BJ (cell line): ENCODE measurements at places on chromosomes 6 and 20. TPM values are rescaled to one million over a fixed set of nuclear protein-coding genes. Genes with fewer than 3 reads are reported as not detected.

Gene FAM209A
- 0.09 and 0.11 TPM in 2 replicates for polyA plus RNA-seq

Gene RALGAPB
- polyA plus RNA-seq, result 14.8 and 24.3 TPM in 2 replicates

Gene GCNT2
- 0.04 and 0.11 TPM in 2 replicates for polyA plus RNA-seq

Gene PKIB
- polyA plus RNA-seq, result not detected in 2 replicates

Gene CLDN20
- polyA plus RNA-seq, result not detected in 2 replicates

Gene NKAIN4
- not detected in 2 replicates for polyA plus RNA-seq

Gene MLN
- polyA plus RNA-seq, result not detected in 2 replicates

Gene IL17A
- polyA plus RNA-seq, result not detected in 2 replicates

Gene FERMT1
- polyA plus RNA-seq, result 0.53 and 1.1 TPM in 2 replicates

Gene SLC25A27
- 1.6 and 3.9 TPM in 2 replicates for polyA plus RNA-seq

- no peak for DNase-seq
These were observed 30.1 kb downstream of the RIMS4 start for GRCh38 chr20:44780226-44780625.

GRCh38 chr20:20020908-20021307, 3.7 kb downstream of the NAA20 start:
- no peak for DNase-seq

GRCh38 chr6:113048741-113049140, 701.6 kb downstream of the RFPL4B start:
- no peak for DNase-seq

DNA sequence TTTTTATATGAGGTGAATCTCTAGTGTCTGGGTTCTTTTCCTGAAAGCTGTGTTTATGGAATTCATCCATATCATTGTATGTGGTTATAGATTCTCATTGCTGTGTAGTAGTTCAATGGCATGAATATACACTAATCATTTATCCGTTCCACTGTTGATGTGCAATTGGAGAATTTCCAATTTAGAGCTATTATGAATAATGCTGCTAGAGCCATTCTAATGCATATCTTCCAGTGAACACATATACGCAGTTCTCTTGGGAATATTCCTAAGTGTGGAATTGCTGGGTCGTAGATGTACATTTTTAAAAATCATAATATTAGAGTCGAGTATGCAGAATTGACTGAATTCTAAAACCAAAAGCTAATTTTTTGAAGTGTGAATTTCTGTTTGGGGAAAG, 327.5 kb upstream of the JAG1 start:
- DNase-seq, result no peak

DNA sequence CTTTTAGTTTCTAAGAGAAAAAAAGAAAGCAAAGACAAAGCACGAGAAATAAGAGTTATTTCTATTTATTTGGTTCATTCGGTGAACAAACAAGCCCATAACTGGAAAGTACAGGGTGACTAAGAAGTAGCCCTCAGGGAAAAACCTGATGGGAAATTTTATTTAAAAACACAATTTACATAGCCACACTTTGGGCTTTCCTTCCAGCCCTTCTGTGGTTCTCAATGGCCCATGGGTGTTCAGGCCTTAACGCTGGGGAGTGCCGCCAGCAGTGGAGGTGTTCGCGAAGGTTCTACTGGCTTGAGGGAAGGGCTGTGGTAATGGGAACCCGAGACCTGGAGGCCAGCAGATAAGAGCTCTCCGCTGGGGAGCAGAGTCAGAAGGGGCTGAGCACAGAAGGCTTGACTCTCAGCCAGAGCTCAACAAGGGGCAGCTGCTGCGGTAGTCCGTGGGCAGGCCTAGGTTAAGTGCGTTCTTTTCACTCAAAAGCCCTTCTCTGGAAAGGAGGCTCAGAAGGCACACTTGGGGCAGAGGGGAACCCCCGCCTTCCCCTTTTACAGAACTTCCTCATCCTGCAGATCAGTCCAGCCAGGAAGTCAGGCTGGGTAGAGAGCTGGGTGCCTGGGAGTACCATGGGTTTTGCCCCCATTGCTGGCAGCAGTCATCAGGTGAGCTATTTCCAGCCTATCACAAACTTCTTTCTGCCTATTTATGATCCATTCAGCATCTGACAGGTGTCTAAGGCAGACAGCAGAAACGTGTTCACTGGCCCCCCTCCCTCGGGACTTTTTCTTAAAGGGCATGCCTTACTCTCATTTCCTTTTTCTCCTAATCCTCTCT, 8.8 kb upstream of the CD83 start:
- DNase-seq, result no peak

GRCh38 chr6:36570264-36570663, 23.0 kb upstream of the STK38 start:
- DNase-seq, result no peak

DNA sequence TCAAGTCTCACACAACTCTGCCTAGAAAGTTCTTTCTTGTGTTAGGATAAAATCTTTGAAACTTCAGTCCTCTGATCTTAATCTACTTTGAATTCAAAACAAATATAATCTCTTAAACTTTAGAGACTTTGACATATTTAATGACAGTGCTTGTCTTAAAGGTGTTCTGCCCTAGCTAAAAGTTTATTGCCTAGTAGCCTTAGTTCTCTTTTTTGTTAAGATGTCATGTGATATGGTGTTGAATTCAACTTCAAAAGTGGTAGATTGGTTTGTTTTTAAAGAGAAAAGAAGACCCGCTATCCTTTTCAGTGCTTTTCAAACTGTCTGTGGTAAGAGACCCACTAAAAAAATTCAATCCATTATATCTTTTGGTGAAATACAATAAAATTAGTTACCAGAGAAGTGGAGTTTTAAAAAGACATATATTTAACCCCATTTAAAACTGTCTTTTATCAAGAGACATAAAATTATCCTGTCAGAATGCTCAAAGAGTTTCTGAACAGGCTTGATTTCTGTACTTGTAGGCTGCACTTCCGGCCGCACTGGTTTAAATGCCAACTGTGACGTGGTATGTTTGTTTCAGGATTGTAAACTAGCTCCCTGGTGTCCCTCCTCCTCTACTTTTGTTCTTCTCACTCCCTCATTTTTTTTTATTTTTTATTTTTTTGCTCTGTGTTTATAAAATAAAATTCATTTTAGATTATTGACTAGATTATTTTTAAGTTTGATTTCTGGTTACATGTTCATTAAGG, 76.5 kb downstream of the QKI start:
- no peak for DNase-seq

DNA sequence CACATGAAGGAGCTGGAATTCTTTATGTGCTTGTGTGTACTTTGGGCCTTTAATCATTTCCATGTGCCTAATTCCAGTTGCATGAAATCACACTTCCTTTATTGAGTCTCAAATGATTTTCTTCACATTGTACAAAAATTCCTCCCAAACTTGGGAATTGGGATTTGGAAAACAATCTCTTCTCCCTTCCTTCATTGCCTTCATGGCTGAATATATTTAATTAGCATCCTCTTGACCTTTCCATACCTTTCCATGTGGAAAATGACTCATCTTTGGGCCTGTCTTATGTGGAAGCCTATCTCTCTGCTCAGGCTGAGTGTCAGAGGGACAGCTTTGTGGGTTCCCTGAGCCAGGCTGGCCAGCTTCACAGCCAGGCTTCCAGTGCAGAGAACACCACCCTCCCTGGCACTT, 33.0 kb upstream of the CDH4 start:
- peak; percentile 51 for DNase-seq

DNA sequence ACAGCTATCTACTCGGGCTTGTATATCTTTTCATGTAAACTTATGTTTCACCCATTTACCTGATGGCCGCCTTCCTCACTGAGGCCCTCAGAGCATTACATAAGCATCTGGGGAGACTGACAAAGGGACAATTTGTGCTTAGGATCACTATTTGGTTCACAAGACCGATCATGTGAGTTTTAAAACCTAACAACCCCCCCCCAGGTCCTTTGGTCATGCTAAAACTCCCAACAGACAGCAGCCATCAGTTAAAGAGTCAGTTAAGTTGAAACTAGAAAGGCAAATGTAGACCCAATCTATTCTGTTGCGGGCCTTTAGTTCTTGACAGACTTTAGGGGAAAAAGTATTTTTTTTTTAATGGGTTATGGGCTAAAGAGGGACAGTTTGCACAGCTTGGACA, 205.0 kb upstream of the RNF24 start:
- no peak for DNase-seq

DNA sequence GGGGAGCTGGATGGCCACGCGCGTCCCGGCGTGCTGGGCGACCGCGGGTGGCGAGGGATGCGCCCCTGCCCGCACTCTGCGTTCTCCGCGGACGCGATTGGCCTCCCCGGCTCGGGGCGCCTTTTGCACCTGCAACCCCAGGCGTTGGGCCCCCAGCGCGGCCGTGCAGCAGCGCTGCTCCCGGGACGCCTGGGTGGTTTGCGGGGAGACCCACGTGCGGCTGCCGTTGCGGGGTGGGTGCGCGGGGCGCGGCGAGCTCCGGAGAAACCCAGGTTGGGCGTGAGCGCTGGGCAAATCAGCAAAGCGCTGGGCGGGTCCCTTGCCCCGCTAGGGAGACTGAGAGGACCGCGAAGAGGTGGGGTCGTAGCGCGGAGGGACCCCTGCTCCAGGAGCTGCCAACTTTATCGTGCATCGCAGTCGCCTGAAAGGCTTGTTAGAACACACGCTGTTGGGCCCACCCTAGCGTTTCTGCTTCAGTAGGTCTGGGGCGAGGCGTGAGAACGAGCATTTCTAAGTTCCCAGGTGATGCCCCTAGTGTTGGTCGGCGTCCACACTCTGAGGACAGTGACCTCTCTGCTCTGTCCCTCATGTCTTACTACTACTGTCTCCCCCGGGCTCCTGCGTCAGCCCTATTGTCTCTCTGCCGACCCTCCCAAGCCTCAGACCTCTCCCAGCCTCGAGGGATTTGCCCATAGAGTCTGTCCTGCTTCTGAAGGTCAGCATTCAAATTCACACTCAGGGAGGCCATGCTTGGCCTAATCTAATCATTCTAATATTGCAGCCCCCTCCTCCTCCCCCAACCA, 538 bp upstream of the ZFP64 start:
- DNase-seq, result no peak

GRCh38 chr6:116282698-116283097, 3.0 kb upstream of the TSPYL1 start:
- no peak for DNase-seq

DNA sequence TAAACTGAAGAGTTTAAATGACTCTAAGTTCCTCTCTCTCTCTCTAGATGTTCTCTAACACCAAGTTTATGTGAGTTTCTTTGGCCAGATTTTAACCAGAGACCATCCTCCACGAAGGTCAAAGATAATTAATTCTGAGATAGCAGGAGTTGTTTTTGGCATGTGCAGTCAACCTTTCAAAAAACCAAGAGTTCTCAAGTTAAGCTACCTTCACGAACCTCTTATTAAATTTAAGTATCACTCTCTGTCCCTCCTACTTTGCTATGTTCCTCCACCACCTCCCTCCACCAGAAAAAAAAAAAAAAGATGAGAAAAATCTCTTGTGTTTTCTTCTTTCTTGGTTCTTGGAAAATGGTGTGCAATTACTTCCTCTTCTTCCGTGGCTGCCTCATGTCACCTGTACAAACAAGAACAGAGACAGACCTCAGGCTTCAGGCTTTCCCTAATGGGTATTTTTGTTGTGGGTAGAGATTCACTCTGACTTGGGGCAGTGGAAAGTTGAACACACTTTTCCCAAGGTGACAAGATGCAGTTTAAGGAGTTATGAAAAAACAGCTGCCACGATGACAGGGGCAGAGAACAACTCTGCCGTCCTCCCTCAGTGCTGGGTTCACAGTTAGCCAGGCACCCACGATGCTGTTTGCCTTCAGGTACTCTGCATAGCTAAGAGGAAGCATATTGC, 64.3 kb downstream of the ADTRP start:
- no peak for DNase-seq

DNA sequence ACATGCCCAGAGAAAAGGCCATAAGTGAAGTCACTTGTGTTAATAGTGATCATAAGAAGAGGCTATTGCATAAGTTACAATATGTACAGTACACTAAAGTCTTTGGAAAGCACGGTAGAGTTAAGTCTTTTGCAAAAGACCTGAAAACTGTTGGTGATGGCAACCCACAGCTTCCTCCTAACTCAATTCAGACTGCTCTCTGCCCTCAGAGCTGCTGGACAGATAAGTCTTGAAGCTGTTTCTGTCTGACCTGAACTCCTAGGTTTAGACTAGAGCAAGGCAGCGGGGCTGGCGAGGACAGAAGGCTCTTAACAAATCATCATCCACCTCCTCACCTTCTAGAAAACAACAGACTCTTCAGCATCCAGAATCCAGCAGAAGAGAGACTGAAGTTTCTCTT, 125.4 kb downstream of the CD24 start:
- DNase-seq, result no peak

DNA sequence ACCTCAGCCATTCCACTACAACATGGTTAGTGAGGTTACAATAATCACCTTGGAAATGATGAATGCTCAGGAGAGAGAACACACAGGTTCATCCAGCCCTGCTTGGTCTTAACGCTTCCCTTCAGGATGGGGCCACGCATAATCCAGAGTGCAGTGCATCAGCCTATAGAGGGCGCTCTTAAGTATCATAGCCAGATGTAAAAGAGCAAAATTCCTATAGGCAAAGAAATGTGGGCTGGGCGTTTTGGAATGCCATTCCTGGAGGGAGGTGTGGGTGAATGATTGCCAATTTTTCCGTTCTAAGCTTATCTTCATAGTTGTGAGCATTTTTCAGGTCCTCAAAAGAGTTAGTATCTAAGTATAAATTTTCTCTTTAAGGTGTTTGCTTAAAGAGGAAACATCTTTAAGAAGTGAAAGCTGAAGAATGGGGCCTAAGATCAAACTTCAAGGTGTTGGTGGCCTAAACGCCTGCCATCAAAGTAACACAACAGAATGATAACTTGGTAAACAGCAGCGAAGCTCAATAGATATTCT, 1.8 kb downstream of the RIPOR2 start:
- DNase-seq, result no peak

- no peak for DNase-seq
These were observed 6.7 kb upstream of the KCNK15 start for GRCh38 chr20:44738813-44739477.

GRCh38 chr20:11362450-11362849, 555.2 kb upstream of the BTBD3 start:
- no peak for DNase-seq

GRCh38 chr6:4503700-4504099, 272.5 kb upstream of the CDYL start:
- DNase-seq, result no peak

DNA sequence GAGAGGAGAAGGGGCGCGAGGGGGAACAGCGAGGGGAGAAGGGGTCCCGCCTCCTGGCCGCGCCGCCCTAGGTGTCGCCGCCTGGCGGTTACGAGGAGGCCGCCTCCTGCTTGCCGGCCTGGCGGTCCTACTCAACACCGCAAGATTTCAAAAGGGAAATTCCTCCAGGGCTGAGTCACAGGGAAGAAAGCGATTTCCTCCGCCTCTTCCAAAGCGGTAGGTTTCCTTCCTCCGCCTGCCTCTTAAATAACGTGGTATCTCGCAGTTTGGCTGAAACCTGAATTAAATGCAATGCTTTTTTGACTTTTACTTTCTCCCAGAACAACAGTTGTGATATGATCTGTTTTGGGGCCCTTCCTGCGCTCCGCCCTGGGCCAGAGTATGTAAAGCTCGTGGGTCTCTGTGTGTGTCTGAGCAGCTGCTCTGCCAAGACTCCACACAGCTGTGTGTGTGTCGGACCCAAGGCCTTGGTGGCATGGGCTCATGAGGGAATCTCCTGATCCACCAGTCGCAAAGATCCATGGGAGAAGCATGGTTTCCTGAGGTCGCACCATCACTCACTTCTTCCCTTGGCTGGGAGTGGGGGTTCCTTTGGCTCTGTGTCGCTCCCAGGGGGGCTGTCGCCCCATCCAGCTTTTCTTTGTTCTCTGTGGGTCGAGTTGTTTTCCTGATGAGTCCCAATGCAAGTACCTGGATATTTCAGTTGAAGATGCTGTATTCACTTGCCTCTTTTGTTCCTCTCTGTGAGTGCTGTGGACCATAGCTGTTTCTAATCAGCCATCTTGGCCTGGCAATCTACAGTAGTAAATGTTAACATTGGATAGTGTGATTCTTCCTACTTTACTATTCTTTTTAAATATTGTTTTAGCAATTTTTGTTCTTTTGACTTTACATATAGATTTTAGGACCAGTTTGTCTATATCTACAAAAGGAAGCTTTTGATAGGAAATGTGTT, 31.6 kb upstream of the NOTCH4 start:
- peak; percentile 54 for DNase-seq
